ENCODE measurements at places on chromosomes 16 and 17.

DNA sequence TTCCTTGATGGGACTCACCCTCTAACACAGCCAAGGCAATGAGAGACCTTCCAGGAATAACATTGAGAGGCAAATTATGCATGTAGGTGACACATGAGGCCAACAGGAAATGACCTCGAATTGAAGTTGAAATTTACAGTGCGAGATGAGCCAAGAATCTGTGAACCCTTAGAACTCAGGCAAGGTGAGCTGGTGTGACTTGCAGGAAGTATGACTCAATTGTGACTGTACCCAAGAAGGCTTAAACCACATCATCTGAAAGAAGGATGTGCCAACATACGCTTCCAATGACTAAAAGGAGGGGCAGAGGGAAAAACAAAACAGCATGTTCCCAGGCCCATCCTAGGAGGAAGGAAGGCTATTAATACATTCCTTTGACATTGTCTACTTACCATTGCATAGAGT is 44.8 kb downstream of the PITPNC1 start:
- DNase-seq: peak; percentile 82

- no peak for DNase-seq
Observed at GRCh38 chr17:27368151-27368795, 74.4 kb downstream of the WSB1 start.

GRCh38 chr16:58582971-58583765 is 46.5 kb downstream of the CNOT1 start:
- DNase-seq: no peak

DNA sequence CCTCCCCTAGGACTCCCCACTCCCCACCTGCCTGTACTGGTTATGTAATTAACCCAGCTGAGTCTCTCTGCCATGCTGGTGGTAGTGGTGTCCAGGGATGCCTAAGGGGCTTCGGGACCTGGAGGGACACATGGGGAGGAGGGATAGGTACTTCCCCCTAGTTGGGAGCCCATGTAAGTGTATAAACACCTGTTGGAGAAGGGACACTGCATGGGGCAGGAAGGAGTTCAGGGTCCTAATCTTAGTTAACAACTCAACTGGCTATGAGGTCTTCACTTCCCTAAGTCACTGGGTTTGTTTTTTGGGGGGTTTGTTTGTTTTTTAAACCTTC is 1.3 kb downstream of the RASL10B start:
- DNase-seq: no peak

GRCh38 chr16:50303041-50303604 is 36.8 kb downstream of the ADCY7 start:
- no peak for DNase-seq

DNA sequence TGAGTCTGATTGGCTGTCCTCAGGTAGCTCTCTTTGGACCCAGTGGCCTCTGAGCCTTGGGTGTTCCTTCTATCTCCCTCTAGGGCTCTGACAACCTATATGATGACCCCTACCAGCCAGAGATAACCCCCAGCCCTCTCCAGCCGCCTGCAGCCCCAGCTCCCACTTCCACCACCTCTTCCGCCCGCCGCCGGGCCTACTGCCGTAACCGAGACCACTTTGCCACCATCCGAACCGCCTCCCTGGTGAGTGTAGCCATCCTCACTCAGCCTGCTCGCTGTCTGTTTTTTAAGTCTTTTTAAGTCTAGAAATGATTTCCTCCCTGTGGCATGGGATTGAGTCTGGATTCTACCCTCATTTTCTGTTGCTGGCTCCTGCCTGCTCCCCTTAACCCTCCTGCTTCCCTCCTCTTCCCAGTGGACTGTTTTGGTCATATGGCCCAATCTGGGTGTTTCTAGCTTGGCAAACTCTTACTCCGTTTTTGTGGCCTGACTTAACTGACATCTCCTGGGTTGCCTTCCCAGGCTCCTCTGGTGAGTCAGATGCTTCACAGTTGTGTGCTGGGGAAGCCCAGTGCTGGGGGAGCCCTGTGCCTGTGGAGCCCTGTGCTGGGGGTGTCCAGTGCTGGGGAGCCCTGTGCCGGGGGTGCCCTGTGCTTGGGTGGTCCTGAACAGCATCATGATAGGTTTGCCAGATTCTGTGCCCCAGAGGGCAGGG is 9.9 kb downstream of the TAOK2 start:
- DNase-seq: no peak

- DNase-seq: no peak
Observed at GRCh38 chr17:10033959-10034358, 128.9 kb upstream of the RCVRN start.

DNA sequence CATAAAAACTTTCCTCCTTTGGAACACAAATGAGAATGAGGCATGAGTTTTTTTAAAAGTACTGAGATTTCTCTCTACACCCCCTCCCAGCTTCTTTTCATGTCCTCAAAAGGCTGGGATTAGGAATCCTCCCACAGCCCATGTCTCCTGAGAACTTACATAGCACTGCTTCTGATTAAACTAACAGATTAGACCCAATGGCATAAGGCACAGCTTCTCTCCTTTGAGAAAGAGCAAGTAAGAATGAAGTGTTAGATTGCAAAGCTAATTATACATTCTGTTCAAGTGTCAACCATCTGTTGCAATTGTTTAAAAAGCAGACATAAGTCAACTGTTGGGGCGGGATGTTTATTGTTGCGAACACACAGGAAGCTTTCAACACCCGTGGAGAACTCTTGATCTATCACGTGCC is 715.1 kb downstream of the CDH11 start:
- DNase-seq: no peak

Data from BJ (cell line).